NCI-H510A (cell line): ENCODE measurements at places on chromosomes 4 and X.

DNA sequence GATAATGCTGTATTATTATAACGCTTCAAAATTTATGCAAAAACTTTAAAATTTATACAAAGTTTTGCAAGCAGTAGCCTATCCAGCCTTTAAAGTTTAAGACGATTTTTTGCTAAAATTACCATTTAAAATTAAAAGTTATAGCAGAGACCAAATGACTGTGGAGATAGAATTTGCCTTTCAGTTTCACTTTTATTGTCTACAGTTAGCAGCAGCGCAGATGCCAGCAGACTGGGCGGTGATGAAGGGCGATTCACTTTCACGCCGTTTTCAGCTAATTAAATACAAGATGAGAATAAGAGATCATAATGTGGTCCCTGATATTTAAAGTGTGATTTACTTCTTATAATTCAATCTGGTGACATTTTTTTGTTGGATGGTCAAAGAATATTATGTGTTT lies 1381.5 kb upstream of the ADGRL3 start:
- DNase-seq = no peak

DNA sequence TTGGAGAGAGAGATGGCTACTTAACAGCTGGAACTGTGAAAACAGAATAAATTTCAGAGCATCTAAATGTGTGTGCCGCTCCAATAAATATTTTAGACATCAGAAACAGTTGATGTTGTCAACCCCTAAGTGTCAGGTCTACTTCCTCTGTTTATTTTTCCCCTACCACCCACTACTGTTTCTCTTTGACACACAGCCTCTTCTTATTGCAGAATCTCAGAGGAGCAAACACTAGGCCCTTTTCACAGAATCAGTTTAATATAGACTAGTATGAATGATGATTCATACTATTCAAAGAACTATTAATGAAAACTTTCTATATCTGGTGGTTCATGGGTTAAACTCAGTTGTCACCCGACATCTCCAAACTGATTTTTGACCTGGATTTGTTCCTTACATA lies 33.9 kb downstream of the NAA11 start:
- DNase-seq = no peak

GRCh38 chrX:68061206-68061535 lies 372.1 kb downstream of the OPHN1 start:
- DNase-seq = no peak

GRCh38 chrX:136867096-136867491 lies 13.4 kb downstream of the RBMX start:
- DNase-seq = no peak

DNA sequence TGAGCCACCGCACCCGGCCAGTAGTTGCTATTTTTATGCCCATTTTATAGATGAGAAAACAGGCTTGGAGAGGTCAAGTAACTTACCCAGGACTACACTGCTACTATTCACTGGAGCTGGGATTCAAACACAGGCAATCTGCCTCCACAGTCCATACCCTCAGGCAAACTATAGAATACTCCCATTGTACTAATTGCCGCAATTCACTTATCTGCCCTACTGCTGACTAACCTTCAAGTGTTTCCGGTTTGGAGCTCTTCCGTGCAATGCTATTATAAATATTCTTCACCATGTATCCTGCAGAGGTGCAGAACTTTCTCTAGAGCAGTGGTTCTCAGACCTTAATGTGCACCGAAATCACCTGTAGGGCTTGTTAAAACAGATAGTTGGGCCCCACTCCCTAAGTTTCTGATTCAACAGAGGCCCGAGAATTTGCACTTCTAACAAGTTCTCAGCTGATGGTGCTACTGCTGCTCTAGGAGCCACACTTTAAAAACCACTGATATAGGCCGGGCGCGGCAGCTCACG lies 1.9 kb upstream of the G3BP2 start:
- no peak for DNase-seq

DNA sequence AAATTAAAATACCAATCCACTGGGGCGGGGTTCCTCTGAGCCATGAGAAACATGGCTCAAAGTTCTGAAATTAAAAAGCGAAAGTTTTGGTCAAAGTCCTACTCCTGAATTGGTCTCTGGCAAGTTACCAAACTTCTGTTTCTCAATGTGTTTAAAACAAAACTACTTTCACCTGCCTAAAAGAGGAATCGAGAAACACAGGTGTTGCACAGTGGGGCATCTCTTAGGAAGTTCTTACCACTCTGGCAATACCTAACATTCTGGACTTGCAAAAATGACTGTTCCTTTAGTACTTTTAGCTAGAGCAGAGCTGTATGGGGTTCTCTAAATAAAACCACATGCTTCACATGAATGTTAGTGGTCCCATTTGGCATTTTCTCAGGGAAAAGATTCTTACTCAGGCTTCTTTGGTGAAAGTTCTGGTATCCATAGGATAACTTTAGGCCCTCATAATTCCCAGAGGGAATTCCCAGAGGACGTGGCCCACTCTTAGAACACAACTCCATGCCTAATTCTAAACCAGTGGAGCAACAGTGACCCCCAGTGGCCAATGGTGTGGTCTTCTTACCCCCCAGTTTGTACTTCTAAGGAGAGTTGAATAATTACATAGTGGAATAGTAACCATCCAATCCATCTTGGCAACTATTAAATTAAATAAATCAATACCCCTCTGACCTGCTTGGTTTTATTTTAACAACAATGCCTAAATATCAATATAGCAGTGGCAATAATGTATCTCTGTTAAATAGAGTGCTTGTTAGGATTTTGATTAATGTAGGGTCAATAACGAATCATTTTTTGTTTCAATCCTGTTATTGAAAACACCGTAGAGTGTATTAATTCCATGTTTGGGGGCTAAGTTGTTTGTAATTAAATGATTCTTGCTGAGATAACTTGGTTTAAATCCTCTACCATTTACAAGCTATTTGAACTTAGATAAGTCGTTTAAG lies 21.9 kb downstream of the BMP3 start:
- DNase-seq = no peak

- no peak for DNase-seq
These were observed 1087.3 kb upstream of the PRKX start for GRCh38 chrX:4800756-4801155.

DNA sequence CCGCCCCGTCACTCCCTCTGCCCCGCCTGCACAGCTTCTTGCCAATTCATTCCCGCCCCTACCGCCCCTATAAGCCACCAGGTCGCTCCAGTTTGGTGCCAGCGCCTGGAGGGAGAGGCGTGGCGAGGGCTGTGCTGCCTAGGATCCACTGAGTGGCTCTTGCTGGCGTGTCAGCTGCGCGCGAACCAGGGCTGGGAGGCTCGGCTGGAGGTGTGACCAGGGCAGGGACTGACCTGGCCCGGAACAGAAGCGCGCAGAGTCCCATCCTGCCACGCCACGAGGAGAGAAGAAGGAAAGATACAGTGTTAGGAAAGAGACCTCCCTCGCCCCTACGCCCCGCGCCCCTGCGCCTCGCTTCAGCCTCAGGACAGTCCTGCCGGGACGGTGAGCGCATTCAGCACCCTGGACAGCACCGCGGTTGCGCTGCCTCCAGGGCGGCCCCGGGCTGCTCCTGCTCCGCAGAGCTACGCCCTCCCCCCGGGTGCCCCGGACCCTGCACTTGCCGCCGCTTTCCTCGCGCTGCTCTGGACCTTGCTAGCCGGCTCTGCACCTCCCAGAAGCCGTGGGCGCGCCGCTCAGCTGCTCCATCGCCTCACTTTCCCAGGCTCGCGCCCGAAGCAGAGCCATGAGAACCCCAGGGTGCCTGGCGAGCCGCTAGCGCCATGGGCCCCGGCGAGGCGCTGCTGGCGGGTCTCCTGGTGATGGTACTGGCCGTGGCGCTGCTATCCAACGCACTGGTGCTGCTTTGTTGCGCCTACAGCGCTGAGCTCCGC lies at the start of gene GPR78:
Gene GPR78 (plus strand): TSS at position 72 of the 773 bp plus-strand sequence. CDS start 591 bp downstream, at position 663.
- DNase-seq = no peak

- no peak for DNase-seq
These were observed 51.7 kb downstream of the RPGR start for GRCh38 chrX:38275615-38276014.

- no peak for DNase-seq
These were observed at the start of gene BMX for GRCh38 chrX:15500497-15500966. BMX (plus strand) TSS chrX:15500807; CDS start chrX:15508354, 7,547 bp downstream.

- DNase-seq = no peak
These were observed 7.7 kb upstream of the PRDM8 start for GRCh38 chr4:80189581-80189955.

GRCh38 chrX:129739578-129739977 lies 799 bp downstream of the XPNPEP2 start:
- no peak for DNase-seq
